ENCODE measurements at places on chromosomes 3 and 15.

GRCh38 chr3:94127115-94127514 is 64.3 kb downstream of the NSUN3 start:
- no peak for DNase-seq

GRCh38 chr3:150871192-150871591 is 34.0 kb downstream of the MINDY4B start:
- DNase-seq, result no peak

DNA sequence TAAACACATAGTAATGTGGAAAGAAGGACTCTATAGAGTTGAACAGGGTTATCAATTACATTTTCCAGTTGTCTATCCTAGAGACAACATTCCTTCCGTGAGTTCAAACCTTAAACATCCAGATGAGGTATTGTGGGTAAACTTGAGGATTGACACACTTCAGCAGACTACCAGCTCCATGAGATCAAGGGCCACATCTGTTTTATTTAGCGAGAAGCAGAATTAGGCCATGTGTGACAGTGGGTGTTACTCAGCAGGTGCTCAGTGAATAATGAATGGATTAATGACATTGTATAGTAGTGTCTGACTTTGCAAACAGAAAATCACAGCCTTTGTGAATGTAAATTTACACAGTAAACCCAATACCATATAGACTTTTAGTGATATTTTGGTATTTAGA is 941.1 kb upstream of the CFAP20DC start:
- no peak for DNase-seq

GRCh38 chr3:72633121-72633520 is 215.1 kb downstream of the SHQ1 start:
- no peak for DNase-seq

DNA sequence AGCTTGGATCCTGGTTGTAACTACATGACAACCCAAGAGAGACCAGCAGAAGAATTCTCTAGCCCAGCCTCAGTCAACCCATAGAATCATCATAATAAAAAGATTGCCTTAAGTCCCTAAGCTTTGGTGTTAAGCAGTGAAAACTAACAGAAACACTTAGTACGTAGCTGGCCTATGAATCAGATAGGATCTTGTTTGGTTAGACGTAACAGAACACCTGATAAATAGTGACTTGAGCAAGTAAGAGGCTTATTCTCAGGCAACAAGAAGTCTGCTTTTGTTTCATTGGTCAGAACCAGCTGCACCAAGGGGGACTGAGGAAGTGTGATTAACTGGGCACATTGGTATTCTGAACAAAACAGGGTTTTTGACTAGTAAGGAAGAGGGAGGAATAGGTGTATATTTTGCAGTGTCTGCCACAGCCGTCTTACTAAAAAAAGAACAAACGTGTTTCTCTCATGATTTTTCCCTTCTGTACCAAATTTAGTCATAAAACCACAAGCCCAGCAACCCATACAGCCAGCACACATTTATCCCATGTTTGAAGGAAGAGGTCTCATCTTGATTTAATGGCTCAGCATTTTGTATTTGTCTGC is 53.3 kb upstream of the GLCE start:
- no peak for DNase-seq

- DNase-seq, result no peak
These were observed 56.6 kb downstream of the P3H2 start for GRCh38 chr3:190064112-190064511.

GRCh38 chr3:30286811-30287210 is 319.6 kb upstream of the TGFBR2 start:
- DNase-seq, result no peak
